ENCODE measurements at places on chromosomes 1 and 21.

- peak; percentile 73 for DNase-seq
These were observed 166.7 kb downstream of the GABPA start for GRCh38 chr21:25901330-25901979.

GRCh38 chr1:90911353-90911752 is 110.5 kb downstream of the ZNF644 start:
- DNase-seq, result no peak

- no peak for DNase-seq
These were observed 17.6 kb downstream of the CAPN2 start for GRCh38 chr1:223729906-223730305.

DNA sequence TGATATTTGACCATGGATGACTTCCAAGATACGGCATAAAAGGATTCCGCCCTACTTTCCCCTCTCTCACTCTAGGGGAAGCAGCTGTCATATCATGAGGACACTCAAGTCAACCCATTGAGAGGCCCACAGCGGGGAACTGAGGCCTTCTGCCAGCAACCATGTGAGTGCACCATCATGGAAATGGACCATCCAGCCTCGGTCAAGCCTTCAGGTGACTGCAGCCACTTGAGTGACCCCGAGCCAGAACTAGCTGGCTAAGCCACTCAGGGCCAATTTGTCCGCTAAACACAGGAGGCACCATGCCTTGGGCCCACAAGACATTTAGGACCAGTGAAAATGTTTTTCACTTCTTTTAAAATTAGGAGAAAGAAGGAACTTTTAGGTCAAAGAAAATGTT is 11.1 kb upstream of the GJB5 start:
- no peak for DNase-seq

DNA sequence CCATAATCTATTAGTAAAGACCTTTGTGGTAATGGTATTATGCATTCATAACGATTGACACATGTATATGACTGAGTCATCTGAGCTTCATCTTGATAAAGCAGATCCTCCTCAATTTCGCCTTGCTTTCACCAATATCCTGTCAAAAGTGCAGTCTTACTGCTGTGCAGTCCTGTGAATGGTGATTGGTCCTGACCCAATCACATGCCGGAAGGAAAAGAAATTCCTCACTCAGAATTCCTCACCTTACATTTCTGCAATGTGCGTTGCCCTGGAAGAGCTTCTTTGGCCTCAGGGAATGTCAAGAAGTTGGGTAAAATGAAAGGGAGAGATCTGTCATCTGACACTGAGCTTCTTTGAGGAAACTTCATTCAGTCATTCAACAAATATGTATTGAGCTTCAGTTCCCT is 121.0 kb upstream of the TSPAN2 start:
- peak; percentile 27 for DNase-seq

DNA sequence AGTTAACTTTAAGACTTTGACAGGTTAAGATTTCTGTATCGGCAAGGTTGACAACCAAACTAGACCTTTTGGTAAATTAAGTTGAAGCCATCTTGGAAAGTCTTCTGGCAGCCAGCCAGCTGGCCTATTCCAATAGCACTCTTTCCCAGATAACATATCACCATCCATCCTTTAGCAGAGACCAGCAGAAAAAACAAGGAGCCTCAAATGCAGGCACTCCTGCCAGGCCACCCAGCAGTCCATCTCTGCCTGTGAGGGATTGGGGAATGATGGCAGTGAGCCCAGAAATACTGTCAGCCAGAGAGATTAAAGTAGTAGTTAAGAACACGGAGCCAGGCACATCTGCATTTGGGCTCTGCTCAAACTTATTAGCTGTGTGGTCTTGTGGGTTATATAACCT is 19.4 kb downstream of the ZBTB40 start:
- DNase-seq, result no peak

- DNase-seq, result peak; percentile 63
These were observed 104.8 kb upstream of the SLC25A33 start for GRCh38 chr1:9434247-9435152.

DNA sequence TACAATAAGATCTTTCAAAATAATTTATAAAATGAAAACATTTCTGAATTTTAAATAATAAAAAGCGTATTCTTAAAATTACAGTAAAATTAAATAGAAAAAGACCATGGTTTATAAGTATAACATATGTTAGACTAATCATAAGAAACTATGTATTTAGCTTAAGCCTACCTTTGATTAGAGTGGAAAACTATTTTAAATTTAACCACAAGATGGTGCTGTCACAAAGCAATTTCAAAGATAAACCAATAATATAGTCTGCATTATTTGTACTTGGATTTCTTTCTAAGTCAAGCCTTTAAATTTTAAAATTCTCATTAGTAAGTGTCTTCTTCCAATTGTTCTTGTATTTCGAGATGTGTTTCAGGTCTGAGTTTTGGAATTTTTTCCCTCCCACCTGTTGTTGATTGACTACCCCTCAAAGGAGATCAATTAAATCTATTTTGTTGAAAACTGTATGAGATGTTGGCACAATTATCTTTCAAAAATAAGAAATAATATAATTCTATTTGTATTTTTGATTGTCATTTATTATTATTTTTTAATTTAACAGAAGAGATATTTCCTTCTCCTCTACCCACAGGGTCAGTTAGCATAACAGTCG is 459.8 kb downstream of the KCNT2 start:
- DNase-seq, result peak; percentile 21

DNA sequence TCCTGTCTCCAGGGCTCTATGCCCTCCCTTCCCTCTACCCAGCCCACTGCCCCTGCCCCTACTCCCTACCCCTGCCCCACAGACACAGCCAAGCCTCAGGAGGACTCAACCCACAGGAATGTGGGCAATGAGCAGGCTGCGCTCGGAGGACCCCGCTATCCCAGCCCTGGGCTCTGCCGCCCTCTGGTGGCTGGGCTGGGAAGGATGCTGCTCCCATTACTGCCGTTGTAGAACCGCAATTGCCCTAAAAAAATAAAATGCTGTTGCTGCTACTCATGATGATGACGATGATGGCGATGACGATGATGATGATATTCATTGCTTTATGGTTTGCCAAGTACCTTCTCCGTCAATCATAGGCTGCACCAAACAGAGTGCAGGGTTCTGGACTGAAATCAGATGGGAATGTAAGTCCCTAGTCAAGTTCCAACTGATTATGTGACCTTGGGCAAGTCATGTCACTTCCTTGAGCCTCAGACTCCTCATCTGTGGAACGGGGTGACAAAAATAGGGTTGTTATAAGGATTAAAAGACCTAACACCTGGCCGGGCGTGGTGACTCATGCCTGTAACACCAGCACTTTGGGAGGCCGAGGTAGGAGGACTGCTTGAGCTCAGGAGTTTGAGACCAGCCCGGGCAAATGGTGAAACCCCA is 24.6 kb downstream of the ARHGEF19 start:
- DNase-seq, result peak; percentile 89

DNA sequence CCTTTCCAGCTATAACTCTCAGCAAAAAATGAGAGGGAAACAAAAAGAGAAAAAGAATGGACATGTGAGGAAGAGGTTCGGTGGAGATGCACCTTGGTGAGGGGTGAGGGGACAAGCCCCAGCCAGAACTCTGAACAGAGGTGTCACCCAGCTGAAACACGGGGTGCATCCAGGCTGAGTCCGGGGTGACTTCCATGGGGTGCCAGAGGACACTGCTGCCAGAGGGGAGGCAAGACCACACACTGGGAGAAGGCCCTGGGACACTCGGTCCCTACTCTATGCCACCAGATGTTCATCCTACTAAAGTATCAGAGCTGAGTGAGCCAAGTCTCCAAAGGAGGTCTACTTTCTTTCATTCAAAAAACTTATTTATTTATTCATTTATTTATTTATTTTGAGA is 36.1 kb upstream of the PPP1R15B start:
- DNase-seq, result no peak

GRCh38 chr1:67647814-67648358 is 37.1 kb upstream of the GADD45A start:
- DNase-seq, result peak; percentile 63

DNA sequence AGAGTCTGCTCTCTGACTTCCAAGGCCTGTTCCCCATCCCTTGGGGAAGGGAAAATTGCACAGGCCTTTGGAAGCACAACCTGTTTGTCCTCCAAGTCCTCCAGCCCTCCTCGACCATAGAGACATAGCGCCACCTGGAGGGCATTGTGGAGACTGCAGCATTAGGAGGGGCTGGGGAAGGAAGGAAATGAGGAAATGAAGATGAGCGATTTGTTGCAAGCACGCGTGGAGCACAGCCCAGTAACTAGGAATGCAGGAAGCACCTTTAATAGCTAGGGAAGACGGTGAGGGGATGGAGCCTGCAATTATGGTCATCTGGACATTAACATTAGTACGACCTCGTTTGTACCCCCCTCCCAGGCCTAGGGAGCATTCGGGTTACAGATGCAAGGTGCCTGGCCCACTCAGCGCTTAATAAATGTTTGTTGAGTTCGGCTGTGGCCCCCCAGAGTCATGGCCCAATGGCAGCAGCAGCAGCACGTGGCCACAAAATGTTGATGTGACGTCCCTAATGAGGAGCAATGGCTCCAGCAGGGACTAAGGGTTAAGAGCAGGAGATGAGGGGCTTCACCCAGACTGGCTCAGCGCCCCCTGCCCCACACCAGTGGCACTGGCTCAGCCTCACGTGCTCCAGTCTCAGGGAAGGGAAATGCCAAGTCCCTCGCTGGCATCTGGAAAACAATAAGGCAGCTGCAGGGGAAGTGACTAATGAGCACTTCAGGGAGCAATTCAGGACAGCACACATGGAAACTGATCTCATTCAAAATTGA is 8.0 kb upstream of the CAMK2N1 start:
- DNase-seq, result peak; percentile 93

DNA sequence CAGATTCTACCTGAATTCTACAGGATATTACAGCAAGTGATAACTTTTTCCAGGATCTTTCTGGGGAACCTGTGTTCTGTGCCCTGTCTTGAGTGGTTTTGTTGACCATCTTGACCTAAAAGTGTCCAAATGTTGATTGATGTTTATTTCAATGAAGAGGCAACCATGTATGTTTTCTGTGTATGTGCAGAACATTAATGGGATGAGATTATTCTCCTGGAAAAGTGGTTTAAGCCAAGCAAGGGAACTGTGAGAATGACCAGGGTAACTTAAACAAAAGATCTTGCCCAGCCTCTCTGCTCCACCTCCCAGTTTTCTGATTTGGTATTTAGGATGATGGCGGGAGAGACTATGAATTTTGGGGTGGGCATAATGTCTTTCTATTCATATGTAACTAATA is 1.0 kb upstream of the SAMD13 start:
- DNase-seq, result no peak

- peak; percentile 7 for DNase-seq
These were observed 57.4 kb downstream of the ARID4B start for GRCh38 chr1:235270625-235271024.

GRCh38 chr1:228740543-228741317 is 5.5 kb downstream of the RHOU start:
- DNase-seq, result no peak

DNA sequence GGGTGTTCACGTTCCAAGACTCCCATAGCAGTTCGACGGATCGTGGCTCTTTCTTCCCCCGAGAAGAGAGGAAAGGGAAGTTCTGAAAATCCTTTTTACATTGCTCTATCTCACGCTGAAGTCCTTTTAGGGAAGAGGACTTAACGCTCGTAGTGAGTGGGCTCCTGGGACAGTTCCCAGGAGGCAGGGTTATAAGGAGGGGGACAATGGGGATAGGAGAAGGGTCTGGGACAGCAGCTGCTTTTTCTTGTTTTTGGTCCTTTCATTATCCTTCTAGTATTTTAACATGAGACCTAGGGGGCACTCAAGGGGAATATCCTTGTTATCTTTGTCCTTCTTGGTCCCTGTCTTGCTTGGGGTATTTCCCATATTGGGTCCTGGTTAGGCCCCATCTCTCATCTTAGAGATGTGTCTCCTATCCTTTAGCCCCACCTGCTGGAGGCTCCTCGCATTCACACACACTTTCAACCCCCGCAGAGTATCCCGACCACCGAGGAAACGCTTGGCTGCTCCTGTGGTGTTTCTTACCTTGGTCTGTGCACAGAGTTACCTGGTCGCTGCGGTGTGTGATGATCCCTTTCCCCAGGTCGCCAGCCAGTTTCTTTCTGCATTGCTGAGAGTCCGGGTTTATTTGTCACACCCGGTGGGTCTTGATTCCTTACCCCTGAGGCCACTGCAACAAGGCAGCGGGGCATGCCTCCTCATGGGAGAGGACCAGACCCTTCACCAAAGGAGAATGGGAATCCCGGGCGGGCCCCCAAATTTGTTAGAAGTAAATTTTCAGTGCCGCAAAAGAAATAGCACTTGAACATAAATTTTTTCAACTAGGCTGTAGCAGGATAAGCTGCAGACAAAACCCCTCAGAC is 29.7 kb downstream of the SCCPDH start:
- peak; percentile 50 for DNase-seq

- no peak for DNase-seq
These were observed 58.4 kb downstream of the OSBPL9 start for GRCh38 chr1:51675177-51675780.

DNA sequence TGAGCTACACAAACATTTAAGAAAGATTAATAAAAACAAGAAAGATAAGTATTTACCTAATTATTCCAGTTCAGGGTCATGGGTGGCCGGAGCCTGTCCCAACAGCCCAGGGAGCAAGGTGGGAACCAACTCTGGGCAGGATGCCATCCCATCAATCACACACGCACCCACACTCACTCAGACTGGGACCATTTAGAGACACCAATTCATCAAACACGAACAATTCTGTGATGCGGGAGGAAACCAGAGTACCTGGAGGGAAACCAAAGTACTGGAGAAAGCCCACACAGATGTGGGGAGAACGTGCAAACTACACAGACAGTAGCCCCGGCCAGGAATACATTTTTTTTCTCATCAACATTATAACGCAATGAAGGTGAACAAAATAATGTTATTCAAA is 16.2 kb downstream of the WASF2 start:
- no peak for DNase-seq

- DNase-seq, result no peak
These were observed 37.6 kb downstream of the OR10R2 start for GRCh38 chr1:158509471-158510156.

DNA sequence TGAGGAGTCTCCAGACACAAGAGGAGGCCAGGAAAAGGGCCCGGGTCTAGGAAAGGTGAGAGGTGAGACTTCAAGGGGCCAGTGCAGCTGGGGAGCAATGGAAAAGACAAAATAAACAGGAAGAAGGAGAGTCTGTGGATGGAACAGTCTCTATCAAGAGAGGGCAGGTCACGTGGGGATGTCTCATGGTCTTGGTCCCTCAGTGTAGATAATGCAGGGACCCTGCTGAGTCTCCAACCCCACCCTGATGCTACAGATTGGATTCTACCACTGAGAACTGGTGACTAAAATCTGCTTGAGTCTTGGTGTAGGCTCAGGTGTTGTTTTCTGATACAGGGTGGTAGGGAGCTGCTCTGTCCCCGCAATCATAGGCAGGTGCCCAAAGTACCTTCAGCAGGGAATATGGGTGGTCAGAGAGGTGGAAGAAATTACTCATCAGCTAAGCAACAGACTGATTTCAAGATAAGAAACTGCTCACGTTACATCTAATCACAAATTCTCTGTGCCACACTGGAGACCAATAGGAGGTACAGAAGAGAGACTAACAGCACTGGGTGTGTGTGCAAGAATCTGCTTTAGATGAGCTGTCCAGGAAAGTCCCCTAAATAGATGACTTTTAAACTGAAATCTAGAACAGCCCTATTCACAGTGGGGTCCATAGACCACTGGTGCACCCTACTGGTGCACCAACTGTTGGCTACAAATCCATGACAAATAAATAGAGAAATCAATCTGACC is 101.5 kb upstream of the TLR5 start:
- DNase-seq, result peak; percentile 24
